ENCODE measurements at places on chromosomes 3 and 15. TPM values are rescaled to one million over a fixed set of nuclear protein-coding genes. Genes with fewer than 3 reads are reported as not detected.

Gene SLC51B
- 15.9 TPM for total RNA-seq

Gene GOLGA6B
- total RNA-seq: 0.06 TPM

Gene ZNF80
- not detected for total RNA-seq

Gene CERS3
- total RNA-seq: not detected

Data from A549 treated with Hydrocortisone at 1 μM for 4 hours (cell line).